Stimulated activated CD4-positive, alpha-beta T cell treated with anti-CD3 and anti-CD28 coated beads, Interleukin-12 subunit alpha, Interleukin-12 subunit beta, amount 100 ng/mL, for 4 hours (primary cell): ENCODE measurements at places on chromosomes 12 and 14.
A peak's percentile ranks its signal among the peaks of the same experiment; 100 is the strongest.

- DNase-seq: no peak
These were observed 18.6 kb downstream of the NAP1L1 start for GRCh38 chr12:76065917-76066316.

- no peak for DNase-seq
These were observed 14.3 kb upstream of the RIC8B start for GRCh38 chr12:106760184-106760531.

DNA sequence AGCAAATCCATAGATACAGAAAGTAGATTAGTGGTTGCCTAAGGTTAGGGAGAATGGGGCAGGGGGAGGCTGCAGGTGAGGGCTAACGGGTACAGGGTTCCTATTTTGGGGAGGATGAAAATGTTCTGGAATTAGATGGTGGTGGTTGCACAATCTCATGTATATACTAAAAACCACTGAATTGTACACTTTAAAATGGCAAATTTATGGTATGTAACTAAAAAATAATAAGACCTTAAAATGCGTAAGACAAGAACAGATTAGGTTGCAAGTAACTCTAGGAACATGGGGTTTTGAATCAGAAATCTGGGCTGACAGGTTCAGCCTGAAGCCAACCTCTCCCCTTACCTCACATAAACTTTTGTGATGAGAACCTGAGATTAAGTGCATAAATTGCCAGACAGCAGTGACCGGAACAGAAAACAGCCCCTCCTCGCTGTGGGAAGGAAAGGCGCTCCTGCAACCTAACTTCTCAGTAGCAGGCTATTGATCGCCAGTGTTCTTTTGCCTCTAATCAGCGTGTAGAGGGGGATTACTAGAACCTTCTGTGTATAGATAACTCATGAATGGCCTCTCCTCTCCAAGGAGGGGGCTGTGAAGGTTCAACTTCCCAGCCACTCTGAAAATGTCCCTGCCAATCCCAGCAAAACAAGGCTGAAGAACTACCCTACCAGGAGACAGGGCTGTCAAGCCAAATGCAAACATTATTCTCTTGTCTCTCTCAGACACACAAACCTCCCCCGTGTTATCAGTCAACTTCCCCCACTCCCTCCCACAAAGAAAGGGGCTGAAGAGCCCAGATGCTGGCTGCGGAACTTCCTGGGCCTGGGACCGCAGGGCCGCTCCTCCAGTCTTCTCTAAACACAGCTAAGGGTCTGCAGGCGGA is 1.9 kb downstream of the SSH1 start:
- no peak for DNase-seq

DNA sequence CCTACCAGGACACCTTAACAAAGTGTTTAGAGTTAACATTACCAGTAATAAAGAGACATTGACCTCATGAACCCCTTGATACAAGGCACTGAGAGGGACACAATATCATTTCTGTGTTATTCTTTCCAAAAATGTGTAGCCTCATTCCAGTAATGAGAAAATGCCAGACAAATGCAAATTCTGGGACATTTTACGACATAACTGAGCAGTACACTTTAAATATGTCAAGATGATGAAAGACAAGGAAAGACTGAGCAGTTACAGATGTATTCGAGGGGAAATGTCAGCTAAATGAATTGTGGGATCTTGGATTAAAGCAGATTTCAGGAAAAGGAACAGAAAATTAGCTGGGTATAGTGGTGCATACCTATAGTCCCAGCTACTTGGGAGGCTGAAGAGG is 255.6 kb downstream of the ERC1 start:
- DNase-seq: no peak

DNA sequence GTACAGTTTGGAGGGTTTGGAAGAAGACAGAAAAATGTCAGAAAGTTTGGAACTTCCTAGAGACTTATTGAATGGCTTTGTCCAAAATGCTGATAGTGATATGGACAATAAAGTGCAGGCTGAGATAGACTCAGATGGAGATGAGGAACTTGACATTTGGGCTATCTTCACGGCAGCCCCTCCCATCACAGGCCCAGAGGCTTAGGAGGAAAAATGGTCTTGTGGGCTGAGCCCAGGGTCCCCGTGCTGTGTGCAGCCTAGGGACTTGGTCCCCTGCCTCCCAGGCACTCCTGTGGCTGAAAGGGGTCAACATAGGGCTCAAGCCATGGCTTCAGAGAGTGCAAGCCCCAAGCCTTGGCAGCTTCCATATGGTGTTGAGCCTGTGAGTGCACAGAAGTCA is 79.0 kb downstream of the CMAS start:
- no peak for DNase-seq

DNA sequence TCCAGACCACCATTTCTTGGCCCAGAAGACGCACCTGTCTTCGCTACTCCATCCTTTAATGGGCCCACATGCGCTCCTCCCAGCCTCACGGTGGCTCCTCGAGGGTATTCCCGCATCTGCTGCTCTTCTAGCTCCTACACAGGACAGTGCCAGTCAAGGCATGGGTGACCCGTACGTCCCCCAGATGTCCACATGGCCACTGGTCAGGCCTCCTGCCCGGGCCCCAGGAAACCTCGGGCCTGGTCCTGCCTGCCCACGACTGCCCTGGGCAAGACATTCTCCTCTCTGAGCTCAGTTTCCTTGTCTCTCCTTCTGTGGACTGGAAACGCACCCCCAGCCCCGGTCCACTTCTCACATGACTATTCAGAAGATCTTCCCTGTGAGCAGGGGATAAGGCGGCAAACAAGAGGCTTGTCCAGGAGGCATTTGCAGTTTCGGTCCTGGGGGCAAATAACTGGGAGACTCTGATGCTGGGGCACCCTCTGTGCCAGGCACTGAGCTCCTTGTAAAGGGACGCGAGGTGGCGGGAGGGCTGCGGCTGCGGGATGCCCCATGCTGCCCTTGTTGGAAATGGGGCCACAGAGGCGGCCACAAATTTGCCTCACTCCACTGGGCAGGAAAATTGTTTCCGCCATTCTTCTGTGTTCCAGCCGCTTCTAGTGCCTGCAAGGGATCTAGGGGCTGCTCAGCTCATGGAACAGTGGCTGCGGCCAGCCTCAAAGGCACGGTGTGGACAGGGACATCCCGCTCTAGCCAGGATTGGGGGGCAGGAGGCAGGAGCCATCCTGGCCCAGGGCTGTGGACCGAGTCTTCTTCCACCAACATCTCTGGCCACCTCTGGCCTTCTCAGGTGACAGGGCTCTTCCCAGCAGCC is 6.8 kb upstream of the BEGAIN start:
- DNase-seq: no peak

GRCh38 chr12:51475543-51475942 is 50.9 kb downstream of the SLC4A8 start:
- no peak for DNase-seq

DNA sequence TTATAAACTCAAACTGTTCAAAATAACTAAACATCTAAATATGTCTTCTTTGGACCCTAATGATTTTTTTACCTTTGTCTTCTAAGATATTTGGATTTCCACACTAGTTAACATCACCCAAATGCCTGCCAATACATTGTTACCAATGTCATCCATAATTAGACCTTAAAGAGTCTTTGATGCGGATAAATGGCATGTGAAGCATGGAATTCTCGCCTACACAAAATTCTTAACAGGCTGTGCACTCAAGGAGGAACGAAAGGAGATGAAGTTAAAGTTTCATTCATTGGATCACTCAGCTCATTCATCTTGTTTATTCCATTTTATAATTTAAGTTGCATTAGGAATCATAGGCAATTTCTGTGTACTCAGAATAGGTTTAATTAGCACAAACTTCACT is 219.7 kb downstream of the ACSS3 start:
- no peak for DNase-seq

DNA sequence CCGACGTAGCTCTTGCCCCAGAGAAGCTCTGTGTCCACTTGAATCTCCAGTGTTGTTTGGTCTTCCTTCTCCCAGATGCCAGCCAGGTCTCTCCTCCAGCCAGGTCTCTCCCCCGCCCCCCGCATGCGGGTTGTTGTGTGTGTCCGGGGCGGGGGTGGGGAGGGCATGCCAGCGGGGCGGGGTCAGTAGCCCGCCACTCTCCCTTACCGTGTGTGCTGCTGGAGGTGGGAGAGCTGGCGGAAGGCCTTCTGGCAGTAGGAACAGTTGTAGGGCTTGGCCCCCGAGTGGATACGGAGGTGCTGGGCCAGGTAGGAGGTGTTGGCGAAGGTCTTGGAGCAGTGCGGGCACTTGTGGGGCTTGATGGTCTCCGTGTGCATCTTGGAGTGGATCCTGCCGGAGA is 9.2 kb upstream of the ING4 start:
- DNase-seq: no peak

DNA sequence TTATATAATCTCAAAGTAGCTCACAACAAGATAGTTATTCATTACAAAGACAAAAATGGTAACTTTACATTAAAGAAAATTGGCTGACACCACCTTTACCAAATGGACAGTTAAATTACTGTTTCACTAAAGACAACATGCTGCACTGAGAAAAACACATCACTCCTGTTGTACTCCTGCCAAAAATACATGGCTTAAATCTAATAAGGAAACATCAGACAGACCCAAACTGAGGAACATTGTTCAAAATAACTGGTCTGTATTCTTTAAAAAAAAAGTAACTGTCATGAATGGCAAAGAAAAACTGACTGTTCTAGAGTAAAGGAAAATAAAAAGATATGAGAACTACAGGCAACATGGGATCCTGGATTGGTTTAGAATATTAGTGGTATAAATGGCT is 151.3 kb upstream of the DCN start:
- DNase-seq: no peak

DNA sequence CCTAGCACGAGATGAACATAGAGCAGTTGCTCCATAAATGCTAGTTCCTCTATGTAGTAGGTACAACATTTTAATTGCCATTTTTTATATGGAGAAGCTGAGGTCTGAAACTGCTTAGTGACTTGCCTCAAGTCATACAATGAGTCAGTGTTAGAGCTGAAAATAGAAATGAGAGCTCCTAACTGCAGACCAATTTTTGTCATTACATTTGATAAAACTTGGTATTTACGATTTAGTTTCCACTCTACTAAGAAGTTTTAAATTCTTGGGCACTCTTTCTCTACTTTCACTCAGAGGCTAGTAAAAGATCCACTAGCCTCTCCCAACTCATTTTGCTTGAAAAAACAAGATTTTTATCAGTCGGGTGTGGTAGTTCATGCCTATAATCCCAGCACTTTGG is 8.1 kb upstream of the TMED10 start:
- DNase-seq: no peak

DNA sequence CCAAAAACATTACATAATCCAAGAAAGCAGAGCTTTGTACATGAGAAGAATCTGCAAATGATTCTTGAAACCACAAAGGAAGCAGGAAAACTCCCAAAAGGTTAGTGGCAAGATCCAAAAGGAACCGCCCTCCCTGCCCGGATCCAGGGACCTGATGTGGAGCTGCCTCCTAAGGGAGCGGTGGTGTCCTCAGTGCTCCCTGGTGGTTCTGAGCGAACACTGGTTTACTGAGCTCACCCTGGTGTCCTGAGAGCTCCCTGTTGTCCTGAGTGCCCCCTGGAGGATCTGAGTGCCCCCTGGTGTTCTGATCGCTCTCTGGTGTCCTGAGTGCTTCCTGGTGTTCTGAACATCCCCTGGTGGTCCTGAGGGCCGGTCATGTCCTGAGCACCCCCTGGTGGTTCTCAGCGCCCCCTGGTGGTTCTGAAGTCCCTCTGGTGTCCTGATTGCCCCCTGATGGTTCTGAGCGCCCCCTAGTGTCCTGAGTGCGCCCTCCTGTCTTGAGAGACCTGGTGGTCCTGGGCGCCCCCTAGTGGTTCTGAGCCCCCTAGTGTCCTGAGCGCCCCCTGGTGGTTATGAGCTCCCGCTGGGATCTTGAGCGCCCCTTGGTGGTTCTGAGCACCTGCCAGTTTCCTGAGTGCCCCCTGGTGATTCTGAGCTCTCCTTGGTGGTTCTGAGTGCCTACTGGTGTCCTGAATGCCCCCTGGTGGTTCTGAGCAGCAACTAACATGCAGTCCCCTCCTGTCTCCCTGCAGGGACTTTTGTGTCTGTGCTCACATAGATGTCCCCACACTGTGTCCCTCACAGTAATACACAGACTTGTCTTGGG is 891.1 kb downstream of the TMEM121 start:
- DNase-seq: peak; percentile 90

- no peak for DNase-seq
These were observed 2.9 kb upstream of the HOXC12 start for GRCh38 chr12:53951577-53952334.

DNA sequence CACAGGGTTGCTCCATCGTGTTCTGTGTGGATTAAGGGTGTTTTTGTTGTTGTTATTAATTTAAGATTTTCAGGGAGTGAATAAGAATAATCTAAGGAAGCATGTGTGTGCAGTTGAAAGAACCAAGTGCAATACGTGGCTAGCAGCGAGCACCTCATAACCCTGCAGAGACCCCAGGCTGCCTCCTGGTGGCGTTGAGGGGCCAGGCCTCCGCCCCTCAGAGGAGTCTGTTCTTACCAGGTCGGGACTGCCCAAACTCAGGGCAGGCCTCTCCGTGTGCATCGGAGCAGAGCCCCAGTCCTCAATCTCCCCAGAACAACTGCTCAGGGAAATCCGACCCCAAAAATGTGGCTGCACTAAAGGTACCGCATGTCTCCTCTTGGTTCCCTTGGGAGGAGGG is 36.8 kb downstream of the IL31 start:
- no peak for DNase-seq

DNA sequence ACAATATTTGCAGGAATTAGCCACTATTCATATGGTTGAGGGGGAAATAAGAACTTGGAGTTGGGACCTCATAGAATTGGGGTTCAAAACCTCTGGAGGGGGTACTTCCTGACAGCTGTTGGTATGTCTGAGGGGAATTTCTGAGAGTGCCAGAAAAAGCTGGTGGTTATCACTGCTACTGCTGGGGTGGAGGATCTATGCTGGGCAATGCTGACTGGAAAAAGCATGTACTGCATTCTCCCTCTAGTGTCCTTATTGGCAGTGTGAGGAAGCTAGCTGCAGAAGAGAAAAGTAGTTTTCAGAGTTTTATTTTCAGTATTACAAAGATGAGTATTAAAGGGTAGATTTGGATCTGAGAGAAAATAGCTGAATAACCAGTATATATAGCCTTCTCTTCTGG is 88.8 kb downstream of the FUT8 start:
- no peak for DNase-seq

- DNase-seq: no peak
These were observed 20.9 kb downstream of the SYNE3 start for GRCh38 chr14:95495538-95496025.

- peak; percentile 30 for DNase-seq
These were observed 1.5 kb downstream of the KDM2B start for GRCh38 chr12:121579190-121579791.

DNA sequence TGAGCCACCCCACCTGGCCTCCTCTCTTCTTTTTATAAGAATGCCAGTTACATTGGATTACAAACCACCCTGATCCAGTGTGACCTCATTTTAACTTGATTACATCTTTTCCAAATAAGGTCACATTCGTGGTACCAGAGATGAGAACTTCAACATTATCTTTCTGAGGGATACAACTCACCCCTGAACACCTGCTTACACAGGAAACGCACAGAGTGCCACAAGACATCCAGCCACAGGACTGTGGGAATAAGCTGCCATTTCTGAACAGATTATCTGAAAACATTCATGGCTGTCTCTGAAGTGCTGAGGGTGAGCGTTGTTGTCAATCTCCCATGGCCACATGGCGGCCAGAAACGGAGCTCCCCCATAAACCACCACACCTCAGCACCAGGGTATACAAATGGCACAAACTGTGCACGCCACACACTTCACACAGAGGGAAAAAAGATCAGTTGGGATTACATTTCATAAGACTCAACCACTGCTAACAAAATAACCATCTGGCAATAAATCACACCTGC is 23.7 kb downstream of the FOXN3 start:
- no peak for DNase-seq

- no peak for DNase-seq
These were observed 109.3 kb downstream of the VRK1 start for GRCh38 chr14:96906434-96906833.

- no peak for DNase-seq
These were observed 203.1 kb downstream of the CALM1 start for GRCh38 chr14:90599748-90600507.
